ENCODE measurements at places on chromosomes 7 and 10. TPM values are rescaled to one million over a fixed set of nuclear protein-coding genes. Genes with fewer than 3 reads are reported as not detected.
A peak's percentile ranks its signal among the peaks of the same experiment; 100 is the strongest.

COMMD3 gene
- total RNA-seq, result 45.7 TPM

NODAL gene
- 0.17 TPM for total RNA-seq

PILRA gene
- 3.1 TPM for total RNA-seq

DNA sequence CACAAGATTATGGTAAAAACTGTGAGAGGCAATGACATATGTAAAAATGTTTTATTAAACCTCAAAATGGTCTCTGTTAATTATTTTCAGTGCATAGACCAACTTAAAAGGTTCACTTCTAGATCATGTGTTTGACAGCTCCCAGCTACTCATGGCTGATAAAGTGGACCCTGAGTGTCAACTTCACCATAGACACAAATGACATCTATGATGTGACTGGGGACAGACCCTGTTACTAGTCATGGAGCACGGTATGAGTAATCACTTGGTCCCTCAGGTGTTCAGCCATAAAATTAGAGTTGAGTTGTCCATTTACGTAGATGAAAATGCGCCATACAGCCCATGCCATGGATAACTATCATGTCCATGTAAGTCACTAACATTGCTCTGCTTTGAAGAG lies 199.8 kb downstream of the ZNF365 start:
- no peak for DNase-seq

ITIH5 gene
- 2.2 TPM for total RNA-seq

- no peak for DNase-seq
These were observed 106.2 kb downstream of the ABCC2 start for GRCh38 chr10:99888622-99889021.

GRCh38 chr10:47151920-47152319 lies 148.1 kb upstream of the GDF10 start:
- DNase-seq, result no peak

AKR1E2 gene
- total RNA-seq, result 8.6 TPM

GNGT1 gene
- total RNA-seq, result not detected

- no peak for DNase-seq
These were observed 38.0 kb upstream of the RTKN2 start for GRCh38 chr10:62306663-62307062.

GRCh38 chr7:30936650-30937245 lies 25.1 kb downstream of the AQP1 start:
- DNase-seq, result no peak

GRCh38 chr7:46256870-46257661 lies 336.0 kb upstream of the IGFBP3 start:
- DNase-seq, result no peak

DNA sequence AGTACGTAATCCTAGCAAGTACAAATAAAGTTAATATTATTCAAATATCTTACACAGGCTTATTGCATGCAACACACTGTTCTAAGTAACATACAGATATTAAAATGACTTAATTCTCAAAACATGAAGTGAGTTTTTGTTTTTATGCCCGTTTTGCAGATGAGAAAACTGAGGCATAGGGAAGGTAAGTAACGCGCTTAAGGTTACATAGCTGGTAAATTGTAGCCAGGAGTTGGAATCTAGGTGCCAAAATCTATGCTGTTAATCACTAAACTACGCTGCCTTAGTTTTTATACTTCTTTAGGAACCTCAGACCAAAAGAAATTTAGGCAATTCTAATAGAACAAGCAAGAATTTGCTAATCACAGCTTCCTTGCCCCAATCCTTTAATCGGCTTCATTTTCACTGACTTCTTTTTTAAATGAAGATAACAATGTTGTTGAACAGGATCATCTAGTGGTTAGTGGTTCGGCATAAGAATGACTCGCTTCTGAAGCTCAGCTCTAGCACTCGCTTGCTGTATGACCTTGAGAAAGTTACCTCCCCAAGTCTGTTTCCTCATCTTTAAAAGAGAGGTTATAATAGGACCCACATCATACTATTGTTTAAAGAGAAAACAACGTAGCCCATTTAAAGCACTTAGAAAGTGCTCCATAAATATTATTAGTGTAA lies 1.0 kb upstream of the LRRTM3 start:
- no peak for DNase-seq

- no peak for DNase-seq
These were observed 50.3 kb upstream of the MACC1 start for GRCh38 chr7:20267482-20267881.

GRCh38 chr7:51055039-51055840 lies 261.4 kb downstream of the COBL start:
- no peak for DNase-seq

FRMPD2 gene
- not detected for total RNA-seq

RNF32 gene
- total RNA-seq, result 2.0 TPM

DNA sequence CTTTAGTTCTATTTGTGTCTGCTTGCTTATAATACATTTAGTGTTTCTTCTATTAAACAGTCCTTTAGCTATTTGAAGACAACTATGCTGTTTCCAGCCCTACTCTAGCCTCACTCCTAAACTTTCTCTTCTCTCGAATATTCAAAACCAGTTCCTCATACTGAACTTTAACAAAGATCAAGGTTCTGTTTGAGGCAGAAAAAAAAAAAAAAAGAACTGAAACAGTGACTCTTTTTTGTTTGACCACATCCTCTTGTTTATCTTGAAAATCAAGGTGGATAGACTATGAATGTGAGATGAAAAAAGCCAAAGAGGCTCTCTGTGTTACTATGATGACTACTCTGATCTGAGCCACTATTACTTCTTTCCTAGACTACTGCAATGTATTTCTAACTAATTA lies 154.3 kb downstream of the ZNF365 start:
- DNase-seq, result no peak

GRCh38 chr7:108268200-108268820 lies 138.1 kb upstream of the LAMB4 start:
- no peak for DNase-seq

DNA sequence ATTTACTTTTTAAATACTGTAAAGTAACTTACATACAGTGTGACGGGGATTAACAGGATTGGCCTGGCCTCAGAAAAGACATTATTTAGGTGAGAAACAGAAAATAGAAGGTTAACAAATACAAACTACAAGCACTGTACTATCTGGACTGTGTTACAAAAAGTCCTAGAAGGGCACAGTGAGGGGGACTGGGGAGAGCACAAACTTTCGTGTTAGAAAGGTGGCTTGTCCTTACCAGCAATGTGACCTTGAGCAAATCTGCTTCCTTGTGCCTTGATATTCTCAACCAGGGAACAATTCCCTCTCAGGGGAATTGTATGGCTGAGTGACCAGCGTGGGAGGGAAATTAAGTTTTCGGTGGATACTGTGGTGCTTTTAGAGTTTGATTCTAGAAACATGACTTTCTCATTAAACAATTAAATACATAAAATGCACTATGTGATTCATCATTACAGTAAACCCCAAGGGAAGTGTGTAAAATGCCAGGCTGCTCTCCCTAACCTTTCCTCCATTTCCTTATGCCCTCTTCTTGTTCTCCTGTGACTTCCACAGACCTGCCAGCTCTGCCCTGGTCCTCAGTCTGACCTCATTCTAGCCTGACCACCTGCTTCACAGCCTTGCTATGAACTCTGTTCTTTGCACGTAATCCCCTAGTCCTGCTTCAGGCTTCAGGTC lies 57.7 kb downstream of the OSBPL3 start:
- DNase-seq, result no peak

SLC18A2 gene
- total RNA-seq, result 1.6 TPM

- DNase-seq, result peak; percentile 85
These were observed 26.7 kb downstream of the MICALL2 start for GRCh38 chr7:1432411-1433082.

- no peak for DNase-seq
These were observed 27.4 kb upstream of the INPP5A start for GRCh38 chr10:132510174-132510611.

DNA sequence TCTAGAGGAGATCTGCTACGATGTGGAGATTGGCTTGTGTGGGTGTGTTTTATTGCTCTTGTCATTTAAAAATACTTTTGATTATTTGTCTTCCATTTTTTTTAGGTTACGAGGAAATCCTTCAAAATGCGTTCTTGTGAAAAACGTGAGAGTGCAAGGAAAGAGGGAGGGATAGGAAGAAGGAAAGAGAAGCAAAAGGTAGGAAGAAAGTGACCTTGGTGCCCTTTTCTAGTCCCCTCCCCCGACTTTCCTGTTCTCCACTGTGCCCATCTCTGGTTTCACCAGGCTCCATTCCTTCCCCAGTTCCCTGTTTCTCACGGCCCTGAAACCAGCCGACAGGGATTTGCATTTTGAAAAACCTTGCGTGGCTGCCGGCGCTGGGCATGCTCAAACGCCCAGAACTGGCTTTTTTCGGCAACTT lies 506 bp upstream of the GNAI1 start:
- DNase-seq, result no peak

DNA sequence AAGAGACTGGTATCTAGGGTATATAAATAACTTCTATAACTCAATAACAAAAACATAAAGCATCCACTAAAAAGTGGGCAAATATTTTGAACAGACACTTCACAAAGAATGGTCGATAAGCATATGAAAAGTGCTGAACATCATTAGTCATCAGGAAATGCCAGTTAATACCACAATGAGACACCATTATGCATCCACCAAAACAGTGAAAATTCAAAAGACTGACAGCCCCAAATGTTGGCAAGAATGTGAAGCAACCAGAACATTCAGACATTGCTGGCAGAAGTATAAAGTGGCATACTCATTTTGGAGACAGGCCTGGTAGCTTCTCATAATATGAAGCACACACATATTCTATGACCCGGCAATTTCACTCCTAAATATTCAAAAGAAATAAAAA lies 26.5 kb upstream of the GSAP start:
- no peak for DNase-seq

GRCh38 chr7:50359995-50360925 lies 55.7 kb downstream of the IKZF1 start:
- no peak for DNase-seq

- no peak for DNase-seq
These were observed 186.2 kb downstream of the MACC1 start for GRCh38 chr7:20030915-20031362.

IGFBP1 gene
- not detected for total RNA-seq

- peak; percentile 87 for DNase-seq
These were observed 52.5 kb downstream of the PROSER2 start for GRCh38 chr10:11875494-11876281.

- no peak for DNase-seq
These were observed 31.7 kb downstream of the CISD1 start for GRCh38 chr10:58300676-58301075.

TAC1 gene
- 2.2 TPM for total RNA-seq

DNA sequence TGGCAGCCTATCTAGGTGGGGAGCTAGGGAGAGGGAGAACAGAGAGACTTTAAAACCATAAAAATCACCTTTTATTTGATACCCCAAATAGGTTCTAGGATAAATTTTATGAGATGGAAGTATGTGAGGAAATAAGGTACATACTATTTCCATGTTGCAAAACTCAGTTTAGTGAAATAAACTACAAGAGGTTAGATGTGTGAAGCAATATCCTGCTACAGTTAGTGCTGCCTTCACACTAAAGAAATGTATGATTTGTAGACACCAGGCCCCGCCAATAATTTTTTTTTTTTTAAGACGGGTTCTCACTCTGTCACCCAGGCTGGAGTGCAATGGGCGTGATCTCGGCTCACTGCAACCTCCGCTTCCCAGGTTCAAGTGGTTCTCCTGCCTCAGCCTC lies 34.4 kb upstream of the RSBN1L start:
- DNase-seq, result no peak

- DNase-seq, result no peak
These were observed 115.3 kb downstream of the DGKI start for GRCh38 chr7:137731436-137731835.

TBC1D12 gene
- 18.0 TPM for total RNA-seq

- DNase-seq, result no peak
These were observed 101.9 kb upstream of the PIP4K2A start for GRCh38 chr10:22816298-22816653.

DNA sequence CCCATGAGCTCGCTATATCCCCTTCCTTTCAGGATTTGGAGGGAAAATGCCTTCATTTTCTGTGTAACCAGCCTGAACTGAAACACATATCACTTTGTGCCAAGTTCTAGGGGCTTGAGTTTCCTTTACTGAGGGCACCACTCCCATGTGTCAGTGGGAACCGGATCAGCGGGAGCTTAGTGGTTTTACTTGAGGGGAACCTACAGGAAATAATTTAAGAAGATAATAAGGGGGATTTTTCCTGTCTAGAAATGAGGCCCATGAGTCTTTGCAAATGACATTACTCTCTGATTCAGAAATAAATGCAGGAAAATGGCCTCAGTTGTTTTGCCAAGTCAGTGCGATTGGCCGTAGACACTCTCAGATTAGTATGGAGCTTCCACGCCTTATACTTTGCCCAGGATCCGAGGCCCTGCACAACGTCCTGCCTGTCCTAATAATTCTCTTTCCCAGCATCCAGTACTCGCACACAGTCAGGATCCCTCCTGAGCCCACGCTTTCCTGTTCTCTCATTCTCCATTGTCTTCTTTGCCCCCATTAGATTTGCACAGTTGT lies 86.4 kb upstream of the LYZL1 start:
- DNase-seq, result no peak

ANKRD22 gene
- total RNA-seq, result 26.6 TPM

GRCh38 chr7:154183482-154183881 lies 131.3 kb downstream of the DPP6 start:
- DNase-seq, result no peak

Data from colonic mucosa (tissue), 4 donors.